ENCODE measurements at places on chromosomes 12 and 14. TPM values are rescaled to one million over a fixed set of nuclear protein-coding genes. Genes with fewer than 3 reads are reported as not detected.

CLEC6A gene
- not detected for total RNA-seq

NINJ2 gene
- 8.6 TPM for total RNA-seq

KSR2 gene
- total RNA-seq, result 0.05 TPM

AGAP2 gene
- 57.1 TPM for total RNA-seq

SMIM41 gene
- not detected for total RNA-seq

INSM2 gene
- not detected for total RNA-seq

CATSPERB gene
- 8.0 TPM for total RNA-seq

PLEKHD1 gene
- total RNA-seq, result 0.16 TPM

C14orf39 gene
- not detected for total RNA-seq

ADCY6 gene
- total RNA-seq, result 0.07 TPM

KRT78 gene
- total RNA-seq, result not detected
